ENCODE measurements at places on chromosomes 4 and X. TPM values are rescaled to one million over a fixed set of nuclear protein-coding genes. Genes with fewer than 3 reads are reported as not detected.

Gene DSPP
- total RNA-seq, result not detected

Gene FRMPD4
- total RNA-seq, result 1.0 TPM

Gene CHRNA9
- total RNA-seq, result 0.13 TPM

Gene DCAF12L2
- total RNA-seq, result not detected

Gene AFAP1
- total RNA-seq, result 68.5 TPM

Gene SATL1
- total RNA-seq, result not detected

Gene MED12
- total RNA-seq, result 19.0 TPM

Gene FAM236B
- not detected for total RNA-seq

Gene MAGEH1
- 37.1 TPM for total RNA-seq

Gene NLGN3
- 3.1 TPM for total RNA-seq

Gene HTATSF1
- 28.8 TPM for total RNA-seq

Gene OTUD4
- total RNA-seq, result 19.7 TPM

Gene TMPRSS11D
- not detected for total RNA-seq

Gene NHSL2
- 0.78 TPM for total RNA-seq

Gene TEX13D
- not detected for total RNA-seq

Gene GYPE
- total RNA-seq, result 1.0 TPM

Gene PAGE5
- total RNA-seq, result not detected

Gene STK32B
- 0.52 TPM for total RNA-seq

Gene GLRB
- total RNA-seq, result 5.8 TPM

Gene PLAC8
- not detected for total RNA-seq

Gene CTAG1B
- not detected for total RNA-seq

Gene MAGEA10
- not detected for total RNA-seq

Gene POF1B
- total RNA-seq, result not detected

Gene SHOX
- not detected for total RNA-seq

Gene GPR173
- 9.8 TPM for total RNA-seq

Gene DDIT4L
- 0.26 TPM for total RNA-seq

Gene MOSPD2
- total RNA-seq, result 12.9 TPM

Gene TBC1D8B
- 10.0 TPM for total RNA-seq

Gene SPP1
- 0.78 TPM for total RNA-seq

Gene USP17L26
- not detected for total RNA-seq

Gene PCDH19
- total RNA-seq, result under 0.01 TPM

Gene TEX13B
- total RNA-seq, result not detected

Gene SSX4
- total RNA-seq, result not detected

Gene STPG2
- 0.52 TPM for total RNA-seq

Gene VGLL1
- not detected for total RNA-seq

Gene IL2RG
- not detected for total RNA-seq

Gene HSFX2
- 0.40 TPM for total RNA-seq

Gene CSAG3
- not detected for total RNA-seq

Gene BST1
- total RNA-seq, result 12.9 TPM

Gene OTUD6A
- total RNA-seq, result not detected

Gene SLC10A4
- total RNA-seq, result not detected

Gene SPRY1
- 16.7 TPM for total RNA-seq

Gene S100G
- not detected for total RNA-seq

Gene RPL9
- total RNA-seq, result 4,418 TPM

Gene SLC10A6
- 0.16 TPM for total RNA-seq

Gene RHOXF2
- total RNA-seq, result not detected

Gene TSC22D3
- 105 TPM for total RNA-seq

Gene JADE3
- total RNA-seq, result 3.3 TPM

Gene GAGE12E
- not detected for total RNA-seq

Gene DCHS2
- total RNA-seq, result 0.52 TPM
